H1 (cell line): ENCODE measurements at places on chromosomes 16 and 17. TPM values are rescaled to one million over a fixed set of nuclear protein-coding genes. Genes with fewer than 3 reads are reported as not detected.
A peak's percentile ranks its signal among the peaks of the same experiment; 100 is the strongest.

GRCh38 chr17:2967515-2967914, 95.9 kb downstream of the OR1D5 start:
- DNase-seq = no peak

DNA sequence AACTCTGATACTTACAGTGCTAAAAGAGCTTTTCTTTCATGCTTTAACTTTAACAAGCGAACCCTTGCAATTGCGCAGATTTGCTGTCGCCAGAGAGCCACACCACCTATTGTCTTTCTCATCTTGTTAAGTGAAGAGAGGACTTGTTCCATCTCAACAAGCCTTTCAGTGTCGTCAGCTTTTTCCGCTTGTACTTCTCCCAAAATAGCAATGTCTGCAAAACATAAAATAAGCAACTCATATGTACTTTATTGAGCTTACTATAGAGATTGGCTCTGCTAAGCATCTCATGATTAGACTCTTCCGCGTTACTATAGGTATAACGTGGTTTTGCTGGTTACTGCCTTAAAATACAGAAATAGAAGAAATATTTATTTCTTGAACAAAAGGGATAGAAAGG, 51.9 kb downstream of the ABCA8 start:
- no peak for DNase-seq

GRCh38 chr17:47864791-47865216, 13.8 kb upstream of the SP6 start:
- no peak for DNase-seq

DNA sequence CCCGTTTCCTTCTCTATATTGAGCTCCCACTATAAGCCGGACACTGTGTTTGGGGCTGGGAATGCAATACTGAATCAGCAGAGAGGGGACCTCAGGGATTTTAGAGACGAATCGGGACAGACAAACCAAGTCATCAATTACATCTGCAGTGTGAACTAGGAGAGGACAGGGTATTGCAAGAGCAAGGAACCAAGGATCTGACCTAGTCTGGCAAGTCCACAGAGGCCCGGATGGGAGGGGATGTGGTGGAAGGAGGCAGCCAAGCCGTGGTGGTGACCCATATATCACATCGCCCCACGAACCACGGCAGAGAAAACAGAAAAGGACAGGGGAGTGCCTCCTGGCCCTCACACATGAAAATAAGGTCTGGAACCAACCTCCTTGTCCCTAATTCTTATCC, 28.1 kb upstream of the NXPH3 start:
- DNase-seq = no peak

- DNase-seq = no peak
These were observed 34.5 kb upstream of the USP22 start for GRCh38 chr17:21077281-21077680.

DNA sequence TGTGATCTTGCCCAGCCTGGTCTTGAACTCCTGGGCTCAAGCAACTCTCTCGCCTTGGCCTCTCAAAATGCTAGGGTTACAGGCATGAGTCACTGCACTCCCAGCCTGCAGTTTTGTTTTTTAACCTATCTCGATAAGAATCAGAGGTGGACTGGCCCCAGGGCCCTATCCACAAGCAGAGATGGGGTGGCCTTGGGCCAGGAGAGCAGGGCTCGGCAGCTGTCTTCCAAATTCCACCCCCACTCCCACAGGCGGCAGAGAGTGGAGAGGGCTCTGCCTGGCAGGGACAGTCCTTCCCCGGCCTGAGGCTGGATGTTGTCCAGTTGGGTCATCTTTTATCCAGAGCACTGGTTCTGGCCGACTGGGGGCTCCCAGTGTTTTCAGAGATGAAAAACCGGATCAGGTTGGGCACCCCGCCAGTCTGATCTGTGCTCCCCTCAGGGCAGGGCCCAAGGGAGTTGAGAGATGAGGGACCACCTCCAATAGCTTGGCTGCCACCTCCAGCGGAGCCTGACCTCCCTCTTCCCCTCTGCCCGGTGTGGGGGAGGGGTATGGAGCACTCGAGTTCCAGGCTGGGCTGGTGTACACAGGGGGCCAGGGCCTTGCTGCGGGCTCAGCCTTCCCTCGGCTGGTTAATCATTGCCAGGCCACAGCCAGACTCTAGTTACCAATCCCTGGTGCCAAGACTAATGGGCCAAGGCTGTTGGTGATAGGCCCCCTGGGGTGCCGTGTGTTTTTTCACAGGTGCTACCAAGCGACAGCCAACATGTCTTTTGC, 30.3 kb upstream of the MYO15B start:
- DNase-seq = no peak

- no peak for DNase-seq
These were observed 102.9 kb downstream of the NDE1 start for GRCh38 chr16:15752717-15753488.

GRCh38 chr16:28213396-28213795, 1.6 kb upstream of the XPO6 start:
- no peak for DNase-seq

DNA sequence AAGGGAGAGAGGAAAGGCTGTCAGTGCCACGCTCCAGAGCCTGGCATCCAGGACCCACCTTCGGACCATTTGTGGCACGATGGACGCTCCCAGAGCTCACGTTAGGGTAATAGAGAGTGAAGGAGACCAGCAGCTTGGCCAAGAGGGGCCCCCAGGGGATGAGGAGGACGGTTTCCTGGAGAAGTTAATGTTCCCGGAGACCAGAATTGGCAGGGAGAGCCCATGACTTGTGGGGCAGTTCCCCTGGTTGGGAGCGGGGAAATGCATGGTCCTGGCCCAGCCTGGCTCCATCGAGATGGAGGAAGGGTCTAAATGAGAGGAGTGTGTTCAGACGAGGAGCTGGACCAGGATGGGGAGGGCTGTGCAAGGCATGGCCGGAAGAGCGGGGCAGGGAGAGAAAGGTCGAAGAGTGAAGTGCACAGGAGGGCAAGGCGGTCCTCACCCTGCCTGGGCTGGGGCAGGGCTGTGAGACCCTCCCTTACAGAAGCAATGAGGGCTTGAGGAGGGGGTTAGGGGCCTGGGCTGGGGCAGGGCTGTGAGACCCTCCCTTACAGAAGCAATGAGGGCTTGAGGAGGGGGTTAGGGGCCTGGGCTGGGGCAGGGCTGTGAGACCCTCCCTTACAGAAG, 2.9 kb upstream of the HIC1 start:
- no peak for DNase-seq

- no peak for DNase-seq
These were observed 78.8 kb downstream of the IRX3 start for GRCh38 chr16:54207837-54208236.

GRCh38 chr17:19513897-19514488, 19.7 kb upstream of the SLC47A1 start:
- no peak for DNase-seq

- DNase-seq = peak; percentile 78
These were observed 17.5 kb upstream of the CBX8 start for GRCh38 chr17:79814127-79814973.

DNA sequence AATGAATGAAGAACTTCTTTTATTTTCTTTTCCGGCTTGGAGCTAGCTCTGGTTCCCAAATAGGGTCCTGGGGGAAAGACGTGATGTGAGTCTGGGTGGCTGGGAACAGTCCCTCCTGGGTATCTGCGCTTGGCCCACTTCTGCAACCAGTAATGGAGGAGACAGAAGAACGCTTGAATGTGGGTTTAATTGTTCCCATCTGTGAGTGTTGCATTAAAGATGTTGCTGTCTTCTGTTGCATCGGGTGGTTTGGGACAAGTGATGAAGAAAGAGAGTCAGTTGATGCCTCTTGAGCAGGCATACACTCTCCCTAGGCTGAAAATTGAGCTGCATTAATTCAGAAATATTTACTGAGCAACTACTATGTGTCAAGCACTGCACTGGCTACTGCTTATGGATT, 511.1 kb downstream of the CDH13 start:
- DNase-seq = no peak

DNA sequence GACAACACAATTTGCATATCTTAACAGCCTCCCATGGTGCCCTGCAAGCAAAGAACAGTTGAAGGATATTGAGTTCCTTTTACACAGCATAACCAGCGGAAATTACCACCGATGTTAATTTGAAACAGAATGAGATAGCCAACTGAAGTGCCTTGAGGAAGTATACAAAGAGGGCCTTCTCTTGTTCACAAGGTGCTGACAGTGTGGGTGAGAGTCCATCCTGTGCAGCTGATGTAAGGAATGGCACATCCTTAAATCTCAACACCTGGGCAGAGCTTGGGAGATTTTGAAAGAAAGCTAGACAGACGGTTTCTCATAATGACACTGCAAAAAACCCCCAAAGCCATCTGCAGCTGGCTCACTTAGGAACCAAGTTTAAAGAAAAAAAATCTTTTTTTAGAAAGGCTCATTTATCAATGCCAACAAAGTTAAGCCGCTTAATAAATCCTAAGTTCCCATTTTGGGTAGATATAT, 818.6 kb downstream of the KCNJ2 start:
- no peak for DNase-seq

DNA sequence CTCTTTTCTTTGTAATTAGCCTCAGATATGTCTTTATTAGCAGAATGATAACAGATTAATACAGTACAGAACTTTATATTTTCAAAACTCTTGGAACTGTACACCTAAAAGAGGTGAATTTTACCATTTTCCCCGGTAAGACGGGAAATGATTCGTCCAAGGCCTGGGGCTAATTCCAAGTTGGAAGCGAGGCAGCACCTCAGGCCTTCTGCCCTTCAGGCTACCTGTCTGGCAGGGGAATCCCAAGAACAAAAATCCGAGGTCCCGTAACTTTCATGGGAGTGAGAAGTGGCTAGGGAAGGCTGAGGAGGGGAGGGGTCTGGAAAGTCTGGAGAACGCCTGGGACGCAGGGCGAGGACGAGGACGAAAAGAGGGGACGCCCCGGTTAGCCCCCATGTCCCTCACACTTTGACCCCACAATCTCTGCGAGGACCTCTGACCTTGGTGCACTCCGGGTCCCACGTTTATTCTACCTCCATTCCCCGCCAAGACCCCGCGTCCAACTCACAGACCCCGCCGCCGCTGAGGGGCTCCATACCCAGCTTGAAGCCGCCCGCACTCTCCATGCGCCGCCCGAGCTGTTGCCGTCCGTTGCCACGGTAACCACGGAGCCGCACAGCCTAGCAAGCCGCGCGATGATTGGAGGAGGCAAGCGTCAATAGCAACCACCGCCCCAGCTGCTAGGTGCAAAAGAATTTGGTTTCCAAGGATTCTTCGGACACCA, at the start of gene HYDIN:
HYDIN (minus strand) TSS at position 601 of the 724 bp plus-strand sequence. CDS start 43,827 bp downstream, outside the sequence.
- peak; percentile 61 for DNase-seq

- DNase-seq = peak; percentile 61
These were observed 37.1 kb downstream of the KNOP1 start for GRCh38 chr16:19680881-19681340.

DNA sequence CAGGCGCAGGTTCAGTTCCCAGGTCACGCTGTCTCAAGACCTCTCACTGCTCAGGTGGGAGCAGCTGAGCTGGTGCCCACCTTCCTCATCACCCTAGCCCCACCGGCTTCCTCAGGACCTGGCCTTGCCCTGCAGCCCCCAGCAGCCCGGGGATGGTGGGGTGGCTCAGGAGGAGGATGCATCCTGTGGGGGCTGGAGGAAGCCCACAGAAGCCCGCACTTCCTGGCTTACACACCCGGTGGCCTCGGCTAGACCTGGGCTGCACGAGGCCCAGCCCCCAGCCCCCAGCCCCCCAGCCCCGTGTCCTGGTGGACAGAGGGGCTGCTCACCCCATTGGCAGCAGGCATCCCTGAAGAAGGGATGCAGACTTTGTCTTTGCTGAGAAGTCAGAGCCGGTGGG, 43.4 kb downstream of the BAHCC1 start:
- no peak for DNase-seq

DNA sequence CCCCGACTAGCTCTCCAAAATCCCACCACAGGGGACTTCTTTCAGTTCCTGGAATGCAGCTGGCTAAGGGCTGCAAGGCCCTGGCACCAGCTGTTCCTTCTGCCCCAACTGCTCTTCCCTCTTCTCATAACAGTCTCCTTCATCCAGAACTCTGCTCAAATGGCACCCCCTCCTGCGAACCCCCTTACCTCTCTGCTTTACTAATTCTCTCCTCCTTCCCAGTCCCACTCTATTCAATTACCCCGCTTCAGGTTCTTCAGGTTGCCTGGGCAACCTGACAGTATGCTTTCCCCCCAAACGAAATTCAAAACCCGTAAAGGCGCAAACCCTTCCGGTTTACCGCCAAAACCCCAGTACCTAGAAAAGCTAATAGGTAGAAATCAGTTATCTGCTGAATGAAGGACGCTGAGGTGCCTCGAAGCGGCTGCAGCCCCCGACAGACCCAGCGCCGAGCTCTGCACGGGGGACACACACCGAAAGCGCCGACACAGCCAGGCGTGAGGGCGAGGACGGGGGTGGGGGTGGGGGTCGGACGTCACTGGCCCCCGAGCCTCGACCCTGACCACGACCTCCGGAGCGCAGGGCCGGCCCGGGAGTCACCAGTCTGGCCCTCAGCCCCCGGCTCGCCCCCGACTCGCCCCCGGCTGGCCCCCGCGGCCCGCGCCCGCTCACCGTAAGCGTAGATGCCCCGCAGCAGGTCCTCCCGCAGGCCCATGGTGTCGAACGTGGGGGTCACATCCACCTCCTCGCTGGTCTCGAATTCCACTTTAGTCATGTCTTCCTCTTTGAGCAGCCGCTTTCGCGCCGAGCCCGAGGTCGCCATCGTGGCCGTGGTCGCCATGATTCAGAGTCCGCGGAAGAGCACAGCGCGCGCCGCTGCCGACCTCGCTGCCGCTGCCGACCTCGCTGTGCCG, 550 bp downstream of the EIF4A3 start:
- no peak for DNase-seq

DNA sequence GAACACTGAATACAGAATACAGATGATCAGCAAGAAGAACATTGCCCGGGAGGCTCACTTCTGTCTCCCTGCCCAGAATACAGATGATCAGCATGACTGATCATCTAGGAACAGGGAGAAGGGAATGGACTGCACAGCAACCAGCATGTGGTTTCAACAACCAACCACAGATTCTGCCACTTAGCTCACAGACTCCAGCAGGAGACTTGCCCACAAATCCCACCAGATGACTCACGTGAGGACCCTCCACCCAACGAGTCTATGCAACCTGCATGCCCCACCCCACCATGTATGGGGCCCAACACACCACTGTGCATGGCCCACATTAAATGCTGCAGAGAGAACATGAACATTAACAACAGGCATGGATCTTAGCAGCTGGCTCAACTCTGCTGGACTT, 36.1 kb upstream of the ALOX12 start:
- DNase-seq = no peak

The SLFN12L gene
- not detected in 2 replicates for polyA plus RNA-seq

The ASPSCR1 gene
- 33.3 and 54.6 TPM in 2 replicates for polyA plus RNA-seq

The IGF2BP1 gene
- 41.6 and 92.2 TPM in 2 replicates for polyA plus RNA-seq

The UMOD gene
- polyA plus RNA-seq = not detected in 2 replicates

The SOST gene
- polyA plus RNA-seq = 0.08 and 0.25 TPM in 2 replicates

The TOX3 gene
- 22.7 and 31.2 TPM in 2 replicates for polyA plus RNA-seq

The ATP2C2 gene
- 1.2 and 2.6 TPM in 2 replicates for polyA plus RNA-seq

The TMEM100 gene
- polyA plus RNA-seq = 0.25 and 0.36 TPM in 2 replicates

The JPT1 gene
- polyA plus RNA-seq = 154 and 216 TPM in 2 replicates

The ST6GALNAC2 gene
- polyA plus RNA-seq = 0.09 TPM in 1 of 2 replicates, not detected in the other

The TVP23C gene
- 2.9 and 3.4 TPM in 2 replicates for polyA plus RNA-seq

The ADAD2 gene
- 1.2 and 2.3 TPM in 2 replicates for polyA plus RNA-seq

The YBX2 gene
- 19.2 and 35.5 TPM in 2 replicates for polyA plus RNA-seq
